AG09309 (cell line): ENCODE measurements at places on chromosomes 12 and 14.

- DNase-seq, result no peak
These were observed 192.3 kb downstream of the EGLN3 start for GRCh38 chr14:33758547-33758946.

DNA sequence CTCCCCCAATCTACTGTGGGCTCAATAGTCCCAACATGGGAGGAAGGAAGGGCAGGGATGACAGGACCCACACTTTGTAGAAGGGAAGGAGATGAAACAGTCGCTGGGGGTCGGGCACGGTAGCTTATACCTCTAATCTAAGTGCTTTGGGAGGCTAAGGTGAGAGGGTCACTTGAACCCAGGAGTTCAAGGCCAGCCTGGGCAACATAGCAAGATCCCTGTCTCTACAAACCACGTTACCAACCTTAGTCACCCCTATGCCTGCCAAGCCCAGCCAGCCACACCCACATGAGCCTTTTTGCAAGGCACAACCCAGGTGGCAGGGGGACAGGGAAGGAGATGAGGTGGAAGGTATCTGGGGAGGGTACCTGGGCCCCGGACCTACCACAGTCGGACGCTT, 31.7 kb downstream of the KDM2B start:
- DNase-seq, result no peak

GRCh38 chr14:92785667-92786426, 8.3 kb upstream of the GOLGA5 start:
- DNase-seq, result peak; percentile 47

GRCh38 chr12:58069268-58069963, 128.0 kb downstream of the ATP23 start:
- DNase-seq, result peak; percentile 1

DNA sequence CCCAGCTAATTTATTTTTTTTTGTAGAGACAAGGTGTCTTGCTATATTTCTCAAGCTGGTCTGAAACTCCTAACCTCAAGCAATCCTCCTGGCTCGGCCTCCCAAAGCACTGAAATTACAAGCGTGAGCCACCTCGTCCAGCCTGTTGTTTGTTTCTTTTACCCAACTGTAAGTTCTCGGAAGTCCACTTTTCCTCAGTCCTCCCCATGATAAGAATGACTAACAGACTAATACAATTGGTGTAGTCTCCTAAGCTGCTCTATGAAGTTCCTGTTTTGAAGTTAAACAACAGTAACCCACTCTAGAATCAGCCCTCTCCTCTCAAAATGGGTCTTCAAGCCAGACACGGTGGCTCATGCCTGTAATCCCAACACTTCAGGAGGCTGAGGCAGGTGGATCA, 36.5 kb downstream of the HIGD1C start:
- no peak for DNase-seq
